ENCODE measurements at places on chromosomes 4 and X. TPM values are rescaled to one million over a fixed set of nuclear protein-coding genes. Genes with fewer than 3 reads are reported as not detected.
A peak's percentile ranks its signal among the peaks of the same experiment; 100 is the strongest.

Gene TASL
- 3.1 TPM for total RNA-seq

DNA sequence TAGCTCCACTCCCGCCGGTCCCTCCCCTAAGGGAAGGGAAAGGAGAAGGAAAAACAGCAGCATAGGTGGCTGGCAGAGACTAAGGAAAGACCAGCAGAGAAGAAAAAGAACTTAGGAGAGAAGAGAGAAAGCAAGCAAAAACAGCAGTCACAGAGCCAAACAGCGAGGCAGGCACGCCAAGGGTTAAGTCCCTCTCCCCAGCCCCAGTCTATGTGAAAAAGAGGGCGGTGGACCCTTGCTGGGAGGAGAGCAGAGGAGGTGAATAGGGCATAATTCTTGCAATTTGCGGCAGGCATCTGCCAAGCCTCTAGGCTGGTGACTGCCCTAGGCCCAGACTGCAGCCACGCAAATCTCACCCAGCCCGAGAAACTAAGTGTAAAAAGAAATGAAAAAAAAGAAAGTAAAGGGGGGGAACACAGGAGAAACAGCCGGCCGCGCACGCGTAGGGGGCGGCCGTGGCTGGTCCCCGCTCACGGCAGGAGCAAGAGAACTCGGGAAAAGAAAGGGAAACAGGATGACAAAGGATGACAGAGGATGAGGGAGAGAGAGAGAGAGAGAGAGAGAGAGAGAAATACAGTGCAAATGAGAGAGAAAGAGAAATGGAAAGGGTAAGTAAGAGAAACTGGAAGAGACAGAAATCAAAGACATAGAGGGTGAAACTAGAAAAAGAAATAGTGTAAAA lies 48.6 kb downstream of the MAGEA9 start:
- peak; percentile 42 for DNase-seq

- DNase-seq: no peak
Measured at GRCh38 chr4:94426783-94427182, 25.0 kb upstream of the PDLIM5 start.

Gene ARMCX2
- total RNA-seq: 15.6 TPM

Gene PFKFB1
- total RNA-seq: 0.54 TPM

GRCh38 chrX:112691361-112691760 lies 11.6 kb upstream of the LHFPL1 start:
- no peak for DNase-seq

DNA sequence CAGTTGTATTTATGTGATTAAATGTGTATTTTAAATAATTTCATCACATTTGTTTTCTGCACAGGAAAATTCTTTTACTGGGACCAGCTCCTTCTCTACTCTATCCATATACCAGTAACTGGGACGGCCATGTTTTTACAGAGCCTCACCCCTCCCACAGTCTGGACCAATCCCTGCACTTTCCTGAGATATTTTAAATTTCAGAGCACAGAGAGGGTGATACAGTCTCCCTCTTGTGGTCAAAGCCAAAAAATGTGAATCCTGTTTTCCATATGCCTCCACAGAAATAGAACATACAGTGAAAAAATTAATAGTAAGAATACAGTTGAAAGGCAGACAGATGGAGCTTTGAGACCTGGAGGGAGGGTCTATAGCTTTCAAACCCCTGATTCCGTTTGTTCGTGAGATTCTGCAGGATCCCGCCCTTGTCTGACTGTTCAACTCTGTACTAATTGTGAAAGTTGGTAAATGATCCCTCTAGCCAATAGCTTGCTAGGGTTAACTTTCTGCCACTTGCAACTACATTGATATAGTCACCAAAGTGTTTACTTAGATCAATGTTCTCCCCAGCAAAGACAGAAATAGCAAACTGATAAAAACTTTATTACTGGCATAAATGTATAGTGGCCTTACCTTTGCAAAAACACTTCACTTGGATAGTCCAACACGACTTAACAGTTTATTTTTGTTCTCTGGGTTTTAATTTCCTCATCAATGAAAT lies 172.2 kb downstream of the PPARGC1A start:
- no peak for DNase-seq

DNA sequence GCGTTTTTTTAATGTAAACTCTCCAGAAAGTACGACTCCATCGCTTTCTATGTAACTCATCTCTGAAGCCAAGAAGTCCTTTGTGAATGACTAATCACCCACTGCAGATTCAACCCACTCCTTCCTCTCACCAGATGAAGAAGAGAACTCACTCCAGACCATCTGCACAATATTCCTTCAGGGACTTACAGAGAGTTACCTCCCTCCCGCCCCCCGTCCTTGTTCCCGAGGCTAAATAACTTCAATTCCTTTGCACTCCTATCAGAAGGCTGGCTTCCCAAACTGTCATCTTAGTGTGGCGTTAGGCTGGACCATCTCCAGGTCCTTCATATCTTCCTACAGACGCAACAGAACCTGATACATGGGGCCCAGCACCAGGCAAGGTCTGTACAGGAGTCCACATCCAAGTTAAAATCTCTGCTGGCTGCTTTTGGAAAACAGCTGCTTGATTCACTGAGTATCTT lies 82.4 kb downstream of the AFAP1 start:
- no peak for DNase-seq

Gene SMIM43
- total RNA-seq: not detected

Gene SHROOM3
- total RNA-seq: 0.10 TPM

GRCh38 chrX:119617517-119618164 lies 11.4 kb upstream of the NKRF start:
- DNase-seq: no peak

- DNase-seq: no peak
Measured at GRCh38 chrX:42886519-42886918, 108.6 kb upstream of the PPP1R2C start.

GRCh38 chrX:3639236-3639635 lies 74.2 kb downstream of the PRKX start:
- no peak for DNase-seq

- no peak for DNase-seq
Measured at GRCh38 chrX:82218361-82218760, 1016.5 kb downstream of the SH3BGRL start.

DNA sequence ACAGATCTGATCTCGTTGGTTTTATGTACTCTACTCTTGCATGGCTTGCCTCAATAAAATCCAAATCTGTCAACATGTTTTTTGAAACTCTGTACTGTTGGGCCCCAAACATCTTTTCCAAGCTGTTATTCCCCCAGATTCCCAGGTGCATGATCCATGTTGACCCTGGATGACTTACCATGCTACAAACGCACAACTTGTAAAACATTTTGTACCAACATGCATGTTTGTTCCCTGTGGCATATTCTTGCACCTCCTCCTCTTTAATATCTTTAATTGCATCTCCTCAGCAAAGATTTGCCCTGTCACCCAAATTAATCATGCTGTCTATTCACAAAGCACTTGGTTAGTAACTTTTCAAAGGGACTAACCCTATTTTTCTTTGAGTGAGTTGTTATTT lies 24.3 kb downstream of the HSD17B13 start:
- no peak for DNase-seq

GRCh38 chr4:148565801-148566200 lies 123.6 kb upstream of the NR3C2 start:
- DNase-seq: no peak

DNA sequence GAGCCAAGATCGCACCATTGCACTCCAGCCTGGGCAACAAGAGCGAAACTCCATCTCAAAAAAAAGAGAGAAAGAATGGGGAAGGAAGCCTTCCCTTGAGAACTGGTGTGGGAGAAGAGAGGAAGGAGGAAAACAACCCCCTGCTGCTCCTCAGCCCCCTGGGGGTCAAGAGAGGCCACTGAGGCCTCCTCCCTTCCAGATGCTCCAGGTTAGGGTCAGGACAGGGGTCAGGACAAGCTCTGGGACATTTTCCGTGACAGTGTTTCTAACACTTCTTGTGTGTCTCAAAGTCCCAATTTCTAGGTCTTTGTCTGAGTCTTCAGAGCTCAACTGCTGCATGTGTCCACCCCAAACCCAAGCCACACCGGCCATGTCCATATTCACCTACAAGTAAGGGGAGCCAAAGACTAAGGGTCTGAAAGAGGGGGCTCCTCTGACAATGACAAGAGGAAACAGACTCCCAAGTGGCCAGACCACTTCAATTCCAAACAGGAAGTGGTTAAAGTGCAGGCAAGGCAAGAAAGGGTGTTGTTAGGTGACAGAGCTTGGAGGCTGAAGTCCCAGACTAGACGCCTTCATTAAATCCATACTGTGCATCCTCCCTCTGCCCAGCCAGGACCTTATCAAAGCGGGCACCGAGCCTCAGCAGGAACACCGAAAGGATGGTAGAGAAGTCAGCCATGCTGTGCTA lies 8.3 kb downstream of the L1CAM start:
- no peak for DNase-seq

- DNase-seq: no peak
Measured at GRCh38 chr4:153792618-153793247, 3.9 kb upstream of the SFRP2 start.

- no peak for DNase-seq
Measured at GRCh38 chr4:76823495-76823894, 74.4 kb downstream of the SOWAHB start.

- no peak for DNase-seq
Measured at GRCh38 chrX:48714573-48714972, 18.0 kb downstream of the SUV39H1 start.

DNA sequence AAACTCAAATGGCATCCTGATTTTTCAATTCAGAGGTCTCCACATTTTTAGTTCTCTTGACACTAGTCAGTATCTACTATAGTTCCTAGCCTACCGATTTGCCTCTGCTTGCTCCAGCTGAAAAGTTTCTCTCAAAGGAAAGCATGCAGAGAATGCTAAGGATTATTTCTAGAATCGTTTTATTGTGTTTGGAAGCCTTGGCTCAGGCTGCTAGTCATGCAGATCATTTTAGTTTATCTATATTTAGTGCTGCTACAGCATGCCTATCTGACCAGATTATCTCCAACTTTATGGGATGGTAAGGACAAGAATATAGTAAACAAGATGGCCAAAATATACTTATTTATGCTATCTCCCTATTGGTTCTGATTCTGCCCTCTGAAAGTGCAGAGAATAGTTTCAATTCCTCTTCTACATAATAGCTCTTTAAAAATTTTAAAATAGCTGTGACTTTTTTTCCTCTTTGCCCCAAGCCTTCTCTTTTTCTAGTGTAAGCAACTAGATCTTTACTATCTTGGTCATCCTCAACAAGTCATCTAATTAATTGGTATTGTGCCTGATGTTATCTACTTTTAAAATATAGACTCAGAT lies 15.7 kb upstream of the DRP2 start:
- no peak for DNase-seq

Gene POU3F4
- not detected for total RNA-seq

- DNase-seq: no peak
Measured at GRCh38 chr4:143599827-143600226, 86.3 kb downstream of the SMARCA5 start.

- DNase-seq: no peak
Measured at GRCh38 chrX:87338510-87338909, 179.1 kb upstream of the KLHL4 start.

- DNase-seq: no peak
Measured at GRCh38 chrX:1400049-1400448, 8.1 kb upstream of the SLC25A6 start.

Gene UGT2B10
- total RNA-seq: not detected

GRCh38 chrX:8404471-8404870 lies 60.2 kb upstream of the VCX3B start:
- no peak for DNase-seq

DNA sequence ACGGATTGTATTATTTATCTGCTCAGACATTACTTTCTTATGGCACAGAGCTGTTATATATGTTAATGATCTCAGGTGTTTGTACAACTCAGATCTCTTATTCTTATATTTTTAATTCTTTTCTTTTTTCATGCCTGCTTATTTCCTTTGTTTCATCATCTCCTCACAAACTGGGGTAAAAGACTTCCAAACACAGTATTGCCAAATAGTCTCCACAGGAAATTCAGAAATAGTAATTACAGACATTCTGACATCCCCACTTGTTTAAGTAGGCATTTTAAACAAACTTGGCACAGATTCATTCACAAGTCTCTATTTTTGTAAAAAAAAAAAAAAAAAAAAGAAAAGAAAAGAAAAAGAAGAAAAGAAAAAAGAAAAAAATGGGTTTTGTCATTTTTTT lies 129.7 kb upstream of the USP38 start:
- DNase-seq: no peak

- no peak for DNase-seq
Measured at GRCh38 chrX:38959736-38960135, 158.5 kb downstream of the MID1IP1 start.

DNA sequence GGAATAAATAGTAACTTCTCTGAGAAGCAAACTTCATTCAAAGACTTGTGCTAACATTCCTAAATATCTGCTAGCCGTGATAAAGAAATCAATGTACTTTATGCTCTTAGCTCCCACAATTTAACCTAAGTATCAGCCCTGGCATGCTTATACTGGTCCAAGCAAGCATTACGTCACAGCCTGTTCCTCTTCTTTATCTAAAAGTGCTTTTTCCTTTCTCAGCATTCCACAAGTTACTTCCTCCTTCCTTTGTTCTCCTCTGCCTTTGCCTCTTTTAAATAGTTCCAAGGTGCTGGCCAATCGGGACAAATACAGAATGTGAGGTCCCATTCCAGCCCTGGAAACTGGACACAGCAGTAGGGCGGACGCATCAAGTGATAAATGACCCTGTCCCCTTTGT lies 249.6 kb downstream of the DHRSX start:
- DNase-seq: no peak

GRCh38 chr4:15702941-15703403 lies at the start of gene BST1:
TSS of gene BST1 (plus strand) at chr4:15703065. CDS start at chr4:15703145, 80 bp downstream.
- peak; percentile 52 for DNase-seq

Gene TMEM271
- total RNA-seq: not detected

GRCh38 chr4:78571804-78572203 lies 20.2 kb downstream of the ANXA3 start:
- no peak for DNase-seq

DNA sequence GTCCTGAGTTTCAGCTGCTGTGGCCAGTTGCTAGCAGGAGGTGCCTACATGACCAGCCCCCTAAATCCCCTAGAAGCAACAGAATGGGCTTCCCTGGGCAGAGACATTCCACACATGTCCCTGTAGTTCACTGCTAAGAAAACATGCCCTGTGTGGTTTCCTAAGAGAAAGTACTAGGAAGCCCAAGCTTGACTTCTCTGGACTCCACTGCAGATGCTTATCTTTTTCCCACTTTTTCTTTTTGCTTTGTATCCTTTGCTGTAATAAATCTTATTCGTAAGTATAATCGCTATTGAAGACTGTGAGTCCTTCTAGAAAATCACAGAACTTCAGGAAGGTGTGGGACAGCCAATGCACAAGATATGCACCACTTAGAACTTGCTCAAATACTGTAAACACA lies 15.6 kb downstream of the RPGR start:
- DNase-seq: no peak

GRCh38 chrX:136920001-136920400 lies 39.5 kb upstream of the RBMX start:
- no peak for DNase-seq

- no peak for DNase-seq
Measured at GRCh38 chrX:545452-545885, 85.1 kb upstream of the SHOX start.

- DNase-seq: no peak
Measured at GRCh38 chr4:123876671-123877101, 480.1 kb downstream of the SPRY1 start.

Data from activated naive CD8-positive, alpha-beta T cell treated with anti-CD3 and anti-CD28 coated beads for 36 hours (primary cell).